ENCODE measurements at places on chromosomes 16 and 17.
A peak's percentile ranks its signal among the peaks of the same experiment; 100 is the strongest.

DNA sequence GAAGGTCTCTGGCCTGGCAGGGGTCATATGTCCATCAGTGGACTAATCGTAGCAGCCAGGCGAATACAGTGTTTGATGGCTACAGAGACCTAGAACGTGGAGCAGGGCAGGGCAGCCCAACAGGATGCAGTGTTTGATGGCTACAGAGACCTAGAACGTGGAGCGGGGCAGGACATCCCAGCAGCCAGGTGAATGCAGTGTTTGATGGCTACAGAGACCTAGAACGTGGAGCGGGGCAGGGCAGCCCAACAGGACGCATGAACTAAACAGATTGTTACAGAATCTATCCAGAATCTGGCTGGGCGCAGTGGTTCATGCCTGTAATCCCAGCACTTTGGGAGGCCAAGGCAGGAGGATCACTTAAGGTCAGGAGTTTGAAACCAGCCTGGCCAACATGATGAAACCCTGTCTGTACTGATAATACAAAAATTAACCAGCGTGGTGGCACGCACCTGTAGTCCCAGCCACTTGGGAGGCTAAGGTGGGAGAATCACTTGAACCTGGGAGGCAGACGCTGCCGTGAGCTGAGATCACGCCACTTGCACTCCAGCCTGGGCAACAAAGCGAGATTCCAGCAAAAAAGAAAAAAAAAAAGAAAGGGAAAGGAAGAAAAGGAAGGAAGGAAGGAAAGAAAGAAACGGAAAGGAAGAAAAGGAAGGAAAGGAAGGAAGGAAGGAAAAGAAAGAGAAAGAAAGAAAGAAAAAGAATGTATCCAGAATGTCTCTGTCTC is 65.2 kb upstream of the RPH3AL start:
- DNase-seq, result no peak

- DNase-seq, result no peak
Observed at GRCh38 chr17:73650617-73651200, 6.5 kb upstream of the SDK2 start.

GRCh38 chr17:50200457-50201275 is 765 bp downstream of the COL1A1 start:
- peak; percentile 94 for DNase-seq

- no peak for DNase-seq
Observed at GRCh38 chr16:27052007-27052406, 14.7 kb upstream of the C16orf82 start.

DNA sequence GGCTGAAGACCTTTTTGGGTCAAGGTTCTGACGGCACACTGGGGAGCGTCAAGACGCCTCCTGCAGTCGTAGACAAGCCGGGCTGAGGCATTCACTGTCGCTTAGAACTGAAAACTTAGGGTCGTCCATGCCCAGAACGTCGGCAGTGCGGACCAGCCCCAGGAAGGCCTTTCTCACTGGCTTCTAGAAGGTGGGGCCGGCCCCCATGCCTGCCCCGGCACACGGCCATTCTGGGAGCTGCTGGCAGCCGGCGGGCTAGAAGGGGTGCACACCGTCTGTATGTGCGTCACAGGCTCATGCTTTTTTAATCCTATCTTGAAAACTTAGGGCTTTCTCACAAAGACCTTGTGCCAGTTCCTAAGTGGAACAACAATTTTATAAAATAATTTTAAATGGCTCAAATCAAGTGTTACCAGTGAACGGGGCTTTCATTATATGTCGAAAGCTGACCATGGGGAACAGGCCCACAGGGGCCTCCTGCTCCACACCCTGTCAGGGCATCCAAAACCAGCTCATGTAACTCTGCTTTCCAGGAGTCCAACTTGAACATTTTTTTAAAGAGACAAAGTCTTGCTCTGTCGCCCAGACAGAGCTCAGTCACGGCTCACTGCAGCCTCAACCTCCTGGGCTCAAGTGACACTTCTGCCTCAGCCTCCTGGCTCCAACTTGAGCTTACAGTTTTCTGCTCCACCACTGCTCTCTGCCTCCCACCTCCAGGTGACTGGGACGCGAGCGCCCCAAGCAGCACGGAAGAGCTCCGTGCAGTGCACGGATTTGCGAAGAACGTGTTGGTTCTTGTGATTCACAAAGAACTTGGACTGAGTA is 111.2 kb downstream of the ANKRD11 start:
- no peak for DNase-seq

GRCh38 chr16:81816793-81817210 is 37.7 kb downstream of the PLCG2 start:
- DNase-seq, result no peak

DNA sequence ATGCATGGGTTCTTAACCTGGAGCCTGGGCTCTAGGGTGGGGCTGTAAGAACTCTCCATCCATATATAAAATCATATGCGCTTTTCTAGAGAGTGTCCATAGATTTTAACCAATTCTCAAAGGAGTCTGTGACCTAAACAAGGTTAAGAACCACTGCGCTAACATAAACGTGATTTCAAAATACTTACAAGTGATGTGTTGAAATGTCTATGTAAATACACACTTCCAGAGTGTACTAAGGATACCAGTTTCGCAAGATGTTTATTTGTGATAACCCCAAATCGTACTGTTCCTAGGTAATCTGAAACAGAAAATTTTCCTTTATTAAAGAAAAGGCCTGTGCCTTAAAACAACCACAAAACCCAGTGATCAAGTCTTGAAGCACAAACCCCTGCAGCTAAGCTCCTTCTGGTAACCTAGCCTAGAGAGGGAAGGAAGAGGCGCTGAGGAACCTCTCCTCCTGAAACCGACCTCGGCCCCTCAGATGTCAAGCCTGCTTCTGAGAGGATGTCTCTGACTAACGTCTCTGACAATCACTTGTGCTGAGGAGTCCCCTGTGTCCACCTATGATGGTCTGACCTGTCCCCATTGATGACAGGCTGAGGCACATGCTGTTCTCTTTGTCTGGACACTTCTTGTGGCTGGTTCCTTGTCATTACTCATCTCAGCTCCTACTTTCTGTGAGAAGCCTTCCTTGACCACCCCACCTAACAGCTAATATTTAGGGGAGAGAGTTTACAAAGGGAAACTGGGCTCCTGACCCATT is 32.2 kb downstream of the SNN start:
- DNase-seq, result no peak

- no peak for DNase-seq
Observed at GRCh38 chr17:65359016-65359415, 202.4 kb downstream of the AXIN2 start.

Data from right lung (tissue), 10 donors.